Effector CD4-positive, alpha-beta T cell (primary cell): ENCODE measurements at places on chromosomes 16 and 17.

- no peak for DNase-seq
Measured at GRCh38 chr16:85650844-85651628, 37.7 kb downstream of the GINS2 start.

- no peak for DNase-seq
Measured at GRCh38 chr17:48295362-48296288, 134.4 kb downstream of the SKAP1 start.

DNA sequence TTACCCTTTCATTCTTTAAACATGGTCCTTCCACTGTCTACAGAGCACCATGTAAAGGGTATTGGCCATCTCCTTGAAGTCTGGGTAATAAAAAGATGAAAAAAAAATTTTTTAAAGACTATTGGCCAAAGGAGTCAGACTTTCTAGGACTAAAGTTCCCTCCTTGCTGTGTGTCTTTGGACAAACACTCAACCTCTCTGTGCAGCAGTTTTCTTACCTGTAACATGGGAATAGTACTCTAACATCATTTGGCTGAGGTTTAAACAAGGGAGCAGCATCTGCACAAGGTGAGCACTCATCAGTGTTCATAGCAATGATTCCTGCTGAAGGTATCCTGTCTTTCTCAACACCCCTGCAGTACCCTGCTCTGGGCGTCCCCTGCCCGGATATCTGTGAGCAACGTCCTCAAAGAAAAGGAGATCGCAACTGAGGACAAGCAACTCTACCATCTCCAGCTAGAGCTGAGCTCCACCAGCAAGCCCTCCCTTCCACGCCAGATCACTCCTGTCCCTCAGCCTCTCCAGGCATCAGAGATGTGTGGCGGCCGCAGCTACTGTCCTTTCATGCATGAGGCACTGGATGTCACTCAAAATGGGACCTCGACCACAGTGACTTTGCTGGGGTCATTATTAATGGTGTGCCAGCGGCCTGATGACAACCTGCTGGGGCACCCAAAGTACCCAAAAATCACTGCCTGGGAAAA is 29.5 kb upstream of the RPH3AL start:
- no peak for DNase-seq

GRCh38 chr16:71464231-71464630 is 2.2 kb upstream of the ZNF23 start:
- no peak for DNase-seq

GRCh38 chr17:40538936-40539705 is 26.2 kb downstream of the CCR7 start:
- DNase-seq, result no peak

GRCh38 chr17:66527335-66527734 is 224.9 kb downstream of the PRKCA start:
- DNase-seq, result no peak

GRCh38 chr16:49635009-49635350 is 220.9 kb downstream of the ZNF423 start:
- DNase-seq, result no peak

GRCh38 chr17:42402117-42402516 is 13.9 kb upstream of the STAT3 start:
- DNase-seq, result no peak

DNA sequence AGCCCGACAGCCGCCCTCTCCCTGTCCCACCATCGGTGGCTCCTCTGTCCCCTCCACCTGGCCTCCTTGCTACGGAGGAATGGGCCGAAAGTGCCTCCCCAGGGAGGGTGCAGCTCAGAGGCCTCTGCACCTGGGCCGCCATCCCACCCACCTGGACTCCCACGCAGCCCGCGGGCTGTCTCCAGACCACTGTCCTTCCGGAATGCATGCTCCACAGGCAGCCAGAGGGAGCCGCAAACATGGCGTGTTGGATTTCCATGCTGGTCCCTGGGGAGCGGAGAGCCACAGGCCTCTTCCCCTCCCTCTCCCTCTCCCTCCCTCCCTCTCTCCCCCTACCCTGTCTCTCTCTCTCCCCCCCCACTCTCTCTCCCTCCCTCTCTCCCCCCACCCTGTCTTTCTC is 3.0 kb downstream of the SSTR5 start:
- no peak for DNase-seq

DNA sequence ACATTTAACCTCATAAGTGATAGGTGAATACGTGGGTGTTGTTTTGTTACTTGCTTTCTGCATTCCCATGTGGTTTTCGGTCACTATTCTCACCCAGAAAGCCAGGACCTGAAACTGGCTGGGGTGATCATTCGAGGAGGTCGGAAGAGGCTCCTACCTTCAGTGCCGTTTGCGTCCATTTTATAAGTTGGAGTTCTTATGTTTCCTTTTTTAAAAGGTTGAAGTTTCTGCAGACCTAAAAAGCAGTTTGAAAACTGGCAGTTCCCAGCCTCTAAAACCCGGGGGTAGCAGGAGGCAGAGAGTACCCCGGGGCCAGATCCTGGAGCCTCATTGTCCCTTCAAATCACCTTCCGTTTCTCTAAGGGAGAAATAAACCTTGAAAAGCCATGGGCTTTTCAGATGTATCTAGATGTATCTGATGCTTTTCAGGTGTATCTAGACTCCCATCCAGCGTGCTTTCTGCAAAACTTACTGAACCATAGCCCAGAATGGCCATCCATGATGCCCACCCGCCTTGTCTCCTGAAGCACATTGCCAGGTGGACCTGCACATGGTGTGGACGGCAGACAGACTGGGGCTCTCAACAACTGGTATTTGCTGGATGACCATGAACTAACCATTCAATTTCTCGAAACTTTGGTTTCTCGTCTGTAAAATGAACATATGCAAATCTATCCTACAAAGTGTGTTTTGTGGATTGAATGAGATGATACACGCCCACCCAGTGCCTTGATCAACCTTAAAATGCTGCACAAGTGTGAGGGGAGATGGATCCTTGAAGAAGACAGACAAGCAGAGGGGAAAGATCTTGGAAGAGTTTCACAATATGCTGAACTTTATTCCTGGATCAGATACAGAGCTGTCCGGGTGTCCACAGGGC is 1.3 kb downstream of the NLRC5 start:
- no peak for DNase-seq

DNA sequence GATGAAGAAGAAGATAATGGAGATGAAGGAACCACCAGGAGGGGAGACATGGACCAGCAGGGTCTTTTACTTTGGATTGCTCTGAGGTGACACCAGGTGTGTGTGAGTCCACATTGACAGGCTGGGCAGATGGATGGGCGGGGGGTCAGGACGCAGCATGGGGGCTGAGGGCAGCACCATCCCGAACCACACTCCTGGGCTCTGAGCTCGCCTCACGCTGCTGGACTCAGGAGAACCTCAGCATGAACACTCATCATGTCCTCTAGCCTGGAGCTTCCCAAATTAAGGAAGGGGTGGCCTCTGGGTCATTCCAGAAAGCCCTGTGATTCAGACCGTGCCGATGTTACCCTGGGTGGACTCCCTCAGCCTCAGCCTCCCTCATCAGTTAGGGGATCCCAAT is 50.4 kb upstream of the MAP3K14 start:
- DNase-seq, result no peak

- DNase-seq, result no peak
Measured at GRCh38 chr16:73240920-73241319, 193.0 kb upstream of the ZFHX3 start.

DNA sequence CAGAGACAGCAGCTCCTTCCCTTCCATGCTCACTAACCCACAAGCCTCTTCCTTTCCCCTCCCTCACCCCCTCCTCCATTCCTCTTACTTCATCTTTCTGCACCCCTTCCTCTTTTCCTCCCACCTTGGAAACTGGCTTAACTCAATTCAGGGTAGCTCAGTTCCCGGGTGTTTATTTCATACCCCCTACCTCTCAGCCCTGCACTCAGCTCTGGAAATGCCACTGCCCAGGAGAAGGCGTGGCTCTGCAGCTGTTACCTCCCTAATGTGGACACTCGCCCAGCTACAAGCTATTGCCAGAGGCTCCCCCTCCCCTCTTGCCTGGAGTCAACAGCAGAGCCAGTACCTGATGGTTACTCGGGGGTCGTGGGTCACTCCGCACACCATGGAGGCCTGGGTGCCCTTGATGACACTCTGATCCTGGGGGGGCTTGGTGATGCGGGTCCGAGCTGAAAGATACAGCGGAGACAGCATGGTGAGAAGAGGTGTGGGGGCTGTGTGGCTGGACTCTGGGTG is 118.4 kb upstream of the CDC42EP4 start:
- DNase-seq, result no peak

- no peak for DNase-seq
Measured at GRCh38 chr17:81276781-81277180, 18.3 kb downstream of the SLC38A10 start.

GRCh38 chr17:32341141-32341856 is 674 bp downstream of the C17orf75 start:
- peak; percentile 44 for DNase-seq

- no peak for DNase-seq
Measured at GRCh38 chr17:28719021-28719433, 758 bp upstream of the RPL23A start.

- DNase-seq, result no peak
Measured at GRCh38 chr16:73713778-73714495, 582.7 kb upstream of the PSMD7 start.

- no peak for DNase-seq
Measured at GRCh38 chr16:12766853-12767252, 36.8 kb downstream of the CPPED1 start.

DNA sequence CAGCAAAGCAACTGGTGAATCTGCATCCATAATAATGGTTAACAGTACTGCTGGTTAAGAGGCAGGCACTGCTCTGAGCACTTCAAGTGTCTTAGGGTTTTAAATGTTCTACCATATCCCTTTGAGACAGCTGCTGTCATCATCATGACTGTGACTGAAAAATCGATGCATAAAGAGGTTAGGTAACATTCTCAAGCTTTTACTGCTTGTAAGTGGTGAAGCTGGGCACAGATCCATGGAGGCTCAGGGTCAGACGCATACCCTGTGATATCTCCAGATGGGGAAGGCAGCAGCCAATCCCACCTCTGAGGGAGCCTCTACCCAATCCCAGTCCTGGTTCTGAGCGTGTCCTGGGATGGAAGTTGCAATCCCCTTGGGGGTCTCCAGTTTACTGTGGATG is 57.6 kb upstream of the SOX9 start:
- DNase-seq, result no peak

GRCh38 chr16:58021661-58022551 is 3.6 kb upstream of the MMP15 start:
- no peak for DNase-seq

GRCh38 chr17:76271669-76272540 is 6.8 kb downstream of the UBALD2 start:
- DNase-seq, result peak; percentile 45

DNA sequence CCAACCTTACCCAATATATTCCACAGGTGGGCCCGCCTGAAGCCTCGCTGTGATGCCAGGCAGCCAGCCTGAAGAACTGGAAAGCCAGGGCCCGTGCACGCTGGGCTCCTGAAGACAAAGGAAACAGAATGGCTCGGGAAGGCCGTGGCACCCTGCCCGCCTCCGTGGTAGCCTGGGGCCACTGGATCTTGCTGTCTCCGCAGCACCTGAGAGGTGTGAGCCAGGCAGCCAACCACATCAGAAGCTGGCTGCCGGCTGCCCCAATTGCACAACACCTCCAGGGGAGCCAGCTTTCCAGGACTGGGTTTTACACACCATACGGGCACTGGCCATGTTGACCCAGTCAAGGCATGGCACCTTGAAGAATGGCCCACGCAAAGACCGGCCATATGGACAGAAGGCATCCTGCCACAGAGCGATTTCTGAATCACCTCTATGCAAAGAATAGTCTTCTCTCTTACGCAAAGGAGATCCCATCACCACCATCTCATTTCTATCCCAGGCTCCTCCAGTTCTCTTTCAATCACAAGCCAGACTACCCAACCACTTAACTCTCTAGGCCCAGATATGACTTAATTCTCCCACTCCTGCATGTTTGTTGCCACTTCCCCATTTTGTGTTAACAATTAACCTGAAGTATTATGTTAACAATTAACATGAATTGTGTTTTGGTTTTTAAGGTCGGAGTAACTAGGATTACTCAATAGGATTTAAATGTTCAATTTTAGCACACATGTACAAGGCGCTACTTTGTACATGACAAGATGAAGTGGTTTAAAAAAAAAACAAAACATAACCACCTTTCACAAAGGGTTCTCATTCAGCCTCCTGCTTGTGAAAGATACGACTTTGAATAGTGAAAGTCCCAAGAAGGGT is 32.1 kb downstream of the ZFHX3 start:
- DNase-seq, result no peak

DNA sequence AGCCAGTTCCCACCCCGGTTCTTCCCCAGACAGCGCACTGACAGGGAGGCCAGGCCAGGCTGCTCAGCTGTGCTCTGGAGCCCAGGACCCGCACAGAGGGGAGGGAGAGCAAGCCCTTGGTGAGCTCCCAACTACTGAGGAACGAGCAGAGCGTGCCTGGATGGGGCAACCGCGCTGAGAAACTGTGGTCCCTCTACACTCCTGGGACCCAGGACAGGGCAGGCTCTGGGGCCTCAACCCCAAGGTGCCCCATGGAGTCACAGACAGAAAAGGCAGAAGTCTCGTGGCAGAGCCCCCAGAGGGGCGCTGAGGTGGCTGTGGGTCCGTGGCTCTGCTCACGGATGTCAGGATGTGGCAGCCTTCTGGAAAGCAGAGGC is 16.3 kb downstream of the SLX4 start:
- DNase-seq, result no peak

- no peak for DNase-seq
Measured at GRCh38 chr17:46742565-46743270, 75.8 kb downstream of the WNT3 start.

GRCh38 chr17:26773189-26774188 is 520.4 kb upstream of the WSB1 start:
- DNase-seq, result no peak

DNA sequence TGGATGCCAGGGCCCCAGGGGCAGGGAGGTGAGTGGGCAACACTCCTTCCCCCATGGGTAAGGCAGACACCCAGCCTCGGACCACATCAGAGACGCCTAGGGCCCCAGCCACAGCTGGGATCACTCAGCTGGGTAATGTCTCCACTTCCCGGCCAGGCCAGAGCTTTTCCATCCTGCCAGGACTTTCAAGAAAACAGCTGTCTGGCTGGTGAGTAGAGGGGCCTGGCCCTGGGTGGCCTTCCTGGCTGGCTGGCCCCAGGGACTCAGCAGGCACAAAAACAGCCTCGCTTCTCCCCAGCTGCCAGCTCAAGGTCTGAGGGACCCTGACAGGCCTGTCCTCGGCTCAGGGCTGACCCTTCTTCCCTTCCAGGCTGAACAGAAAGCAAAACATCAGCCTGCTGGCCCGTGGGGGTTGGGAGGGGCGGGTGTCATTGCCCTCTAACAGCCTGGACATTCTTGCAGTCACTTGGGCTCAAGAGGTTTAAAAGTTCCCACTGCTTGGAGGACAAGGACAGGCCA is 45.3 kb upstream of the JPH3 start:
- DNase-seq, result no peak

GRCh38 chr16:27408012-27408601 is 6.1 kb downstream of the IL21R start:
- DNase-seq, result peak; percentile 28
